ENCODE measurements at places on chromosomes 16 and 17.

GRCh38 chr16:66516509-66516807 is 33.5 kb downstream of the TK2 start:
- DNase-seq: no peak

DNA sequence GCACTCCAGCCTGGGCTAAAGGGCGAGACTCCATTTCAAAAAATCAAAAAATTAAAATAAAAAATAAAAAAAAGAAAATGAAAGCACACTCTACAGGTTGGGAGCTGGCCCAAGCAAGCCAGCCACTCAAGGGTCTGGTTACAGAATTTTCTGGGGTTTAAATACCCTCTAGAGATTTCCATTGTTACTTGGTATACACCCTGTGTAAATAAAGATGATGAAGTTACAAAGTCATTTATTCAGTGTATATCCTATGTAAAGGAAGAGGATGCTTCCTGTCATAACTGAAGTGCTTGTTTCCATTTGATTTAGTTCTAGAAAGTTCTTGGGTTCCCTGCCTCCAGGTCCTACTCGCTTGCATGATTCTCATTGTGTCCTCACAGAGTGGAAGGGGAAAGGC is 79.9 kb upstream of the C17orf78 start:
- DNase-seq: no peak

DNA sequence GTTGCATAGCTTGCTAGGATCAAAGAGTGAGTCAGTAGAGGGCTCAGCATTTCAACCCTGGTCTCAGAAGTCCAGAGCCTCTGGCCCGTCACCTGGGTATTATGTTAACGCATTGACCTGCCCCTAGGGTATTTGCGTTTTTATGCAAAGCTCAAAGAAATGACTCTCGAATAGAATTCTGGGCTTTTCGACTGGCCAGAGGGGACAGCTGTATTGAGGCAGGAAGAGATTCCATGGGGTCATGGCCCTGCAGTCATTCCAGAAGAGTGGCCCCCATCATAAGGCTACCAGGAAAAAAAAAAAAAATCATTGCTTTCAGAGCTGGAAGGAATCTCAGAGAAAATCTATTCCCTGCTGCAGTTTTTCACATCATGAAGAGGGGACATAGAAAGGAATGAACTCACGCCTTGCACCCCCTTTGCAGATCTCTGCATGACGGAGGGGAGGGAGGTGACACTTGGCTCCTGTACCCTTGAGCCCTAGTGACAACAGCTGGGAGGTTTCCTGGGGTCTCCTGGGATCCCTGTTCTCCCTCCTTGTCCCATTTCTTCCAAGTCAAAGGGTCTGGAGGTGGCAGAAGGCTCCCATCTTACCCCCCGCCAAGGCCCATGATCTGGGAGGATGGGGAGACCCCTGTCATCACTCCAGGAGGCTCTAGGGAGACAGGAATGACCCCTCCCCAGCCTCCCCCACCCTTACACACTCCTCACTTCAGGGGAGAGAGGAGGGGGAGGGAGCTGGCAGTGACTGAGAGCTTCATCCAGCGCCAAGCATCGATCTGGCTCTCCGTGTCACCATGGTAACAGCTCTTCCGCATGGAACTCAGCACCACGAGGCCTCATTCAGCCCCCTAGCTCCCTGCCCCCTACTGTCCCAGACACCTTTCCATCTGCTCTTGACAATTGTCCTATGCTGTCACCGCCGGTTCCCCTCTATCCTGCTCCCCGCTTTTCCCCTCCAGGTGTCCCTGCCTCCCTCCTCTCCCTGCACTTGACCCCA is 35.8 kb downstream of the GP2 start:
- no peak for DNase-seq

DNA sequence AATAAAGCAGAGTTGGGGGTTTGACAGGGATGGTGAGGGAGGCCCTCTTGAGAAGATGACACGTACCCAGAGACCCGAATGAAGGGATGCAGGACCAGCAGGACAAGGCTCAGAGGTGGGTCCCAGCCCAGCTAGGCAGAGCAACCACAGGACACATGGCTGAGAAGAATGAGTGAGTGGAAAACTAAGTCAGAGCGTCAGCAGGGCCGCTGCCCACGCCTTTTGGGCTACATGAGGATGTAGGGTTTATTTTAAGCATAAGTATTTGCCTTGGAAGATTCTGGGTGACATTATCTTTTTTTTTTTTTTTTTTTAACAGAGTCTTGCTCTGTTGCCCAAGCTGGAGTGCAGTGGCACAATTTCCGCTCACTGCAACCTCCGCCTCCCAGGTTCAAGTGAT is 176.0 kb downstream of the TMEM132E start:
- DNase-seq: no peak

- DNase-seq: no peak
Measured at GRCh38 chr17:42438600-42439567, 15.8 kb upstream of the CAVIN1 start.

DNA sequence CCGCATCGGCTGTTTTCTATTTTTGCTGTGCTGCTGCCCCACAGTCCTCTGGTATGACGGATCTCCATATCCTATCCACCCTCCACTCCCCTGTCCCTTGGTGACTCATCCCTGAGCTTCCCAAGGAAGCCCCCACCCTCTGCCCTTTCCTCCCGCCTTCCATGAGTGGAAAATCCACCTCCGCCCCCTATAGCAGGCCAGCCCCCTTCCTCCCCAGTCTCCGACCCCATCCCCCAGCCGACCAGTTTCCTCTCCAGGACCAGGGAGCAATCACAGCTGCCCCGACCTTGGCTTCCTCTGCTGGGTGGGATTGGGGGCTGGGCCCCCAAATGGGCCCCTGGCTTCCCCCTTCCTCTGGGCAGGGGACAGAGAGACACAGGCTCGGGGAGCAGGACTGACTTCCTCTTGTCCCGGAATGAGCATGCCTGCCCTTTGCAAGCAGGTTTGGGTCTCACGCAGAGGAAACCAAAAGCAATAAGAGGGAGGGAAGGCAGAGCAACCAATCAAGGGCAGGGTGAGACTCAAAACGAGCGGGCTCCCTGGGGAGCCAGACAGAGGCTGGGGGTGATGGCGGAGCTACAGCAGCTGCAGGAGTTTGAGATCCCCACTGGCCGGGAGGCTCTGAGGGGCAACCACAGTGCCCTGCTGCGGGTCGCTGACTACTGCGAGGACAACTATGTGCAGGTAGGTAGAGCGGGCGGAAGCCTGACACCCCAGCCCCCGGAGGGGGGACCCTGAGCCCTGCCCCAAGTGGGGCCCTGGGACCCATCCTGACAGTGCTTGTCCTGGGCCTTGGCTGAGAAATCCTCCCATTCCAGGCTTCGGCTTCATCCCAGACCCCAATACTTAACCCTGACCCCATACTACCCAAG is at the start of the genes ABI3 and GNGT2:
TSS of gene ABI3 (plus strand) at position 550 of the 872 bp plus-strand sequence. CDS start at position 568, 18 bp downstream.
TSS of gene GNGT2 (minus strand) at position 417 of the 872 bp plus-strand sequence. CDS start 3,152 bp downstream, outside the sequence.
- DNase-seq: no peak

- DNase-seq: no peak
Measured at GRCh38 chr17:67606471-67606870, 111.3 kb upstream of the NOL11 start.

- DNase-seq: peak; percentile 98
Measured at GRCh38 chr17:63848834-63849689, 6.6 kb upstream of the SMARCD2 start.

DNA sequence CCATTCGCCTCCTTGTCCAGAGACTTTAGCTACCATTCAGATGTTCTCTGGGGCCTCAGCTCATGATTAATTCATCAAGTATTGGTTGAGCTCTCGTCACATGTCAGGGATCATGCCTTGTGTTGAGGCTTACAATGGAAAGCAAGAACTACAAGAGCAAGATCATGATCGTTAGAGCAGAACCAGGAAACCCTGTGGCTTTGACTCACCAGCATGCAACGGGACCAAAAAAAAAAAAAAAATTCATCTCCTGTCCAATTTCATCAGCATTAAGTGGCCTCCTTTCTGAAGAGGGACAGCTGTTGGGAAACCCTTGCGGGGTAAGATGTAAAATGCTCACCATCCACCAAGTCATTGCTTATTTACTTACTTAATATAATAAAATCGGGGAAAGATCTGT is 12.1 kb upstream of the USP10 start:
- no peak for DNase-seq

DNA sequence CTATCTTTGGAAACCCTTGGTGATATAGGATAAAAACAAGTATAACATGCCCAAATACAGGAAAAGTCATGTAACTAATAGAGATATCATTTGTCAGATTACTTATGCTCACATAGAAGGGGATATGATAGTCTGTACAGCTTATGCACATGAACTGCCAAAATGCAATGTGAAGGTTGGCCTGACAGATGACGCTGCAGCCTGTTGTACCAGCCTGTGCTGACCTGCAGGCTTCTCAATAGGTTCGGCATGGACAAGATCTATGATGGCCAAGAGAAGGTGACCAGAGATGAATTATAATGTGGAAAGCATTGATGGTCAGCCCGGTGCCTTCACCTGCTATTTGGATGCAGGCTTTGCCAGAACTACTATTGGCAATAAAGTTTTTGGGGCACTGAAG is 12.7 kb downstream of the WFIKKN2 start:
- DNase-seq: no peak

DNA sequence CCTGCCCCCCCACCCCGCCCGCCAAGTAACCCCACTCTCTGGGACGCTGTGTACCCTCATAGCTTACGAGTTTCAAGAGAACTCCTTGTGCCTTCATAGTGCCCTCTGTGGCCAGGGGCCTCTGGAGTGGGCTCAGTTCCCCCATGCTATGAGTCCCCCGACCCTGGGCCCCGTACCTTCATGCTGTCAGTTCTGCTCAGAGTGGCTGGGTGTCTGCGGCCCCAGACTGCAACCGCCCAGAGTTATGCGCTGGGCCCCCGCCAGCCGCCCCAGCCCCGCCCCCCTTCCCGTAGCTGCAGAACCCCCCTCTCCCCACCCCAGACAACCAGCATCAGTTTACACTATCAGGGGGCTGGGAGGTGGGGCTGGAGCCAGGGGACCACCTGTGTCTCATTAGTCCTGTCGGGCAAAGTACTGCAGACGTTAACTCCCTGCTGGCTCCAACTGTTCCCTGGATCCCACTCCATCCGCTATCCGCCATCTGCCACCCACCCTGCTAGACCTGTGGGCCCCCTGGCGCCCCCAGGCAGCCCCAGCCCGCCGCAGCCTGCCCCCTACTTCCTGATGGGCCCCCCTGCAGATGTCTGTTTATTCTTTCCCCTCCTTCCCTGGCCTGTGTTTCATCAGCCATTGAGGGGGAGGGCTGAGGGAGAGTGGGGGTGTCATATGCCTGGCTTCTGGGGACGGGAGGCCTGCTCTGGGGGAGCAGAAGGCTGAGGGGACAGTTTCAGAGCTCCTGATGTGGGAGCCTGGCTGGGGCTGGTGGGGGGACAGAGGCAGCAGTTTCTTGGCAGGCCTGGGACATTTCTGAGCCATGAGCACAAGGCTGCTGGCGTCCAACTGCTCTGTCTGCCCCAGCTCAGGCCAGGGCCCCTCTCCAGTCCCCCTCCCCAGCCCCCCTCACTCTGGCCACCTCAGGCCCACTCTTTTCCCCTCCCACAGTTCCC is at the start of gene MFAP4:
TSS of gene MFAP4 (minus strand) at position 217 of the 947 bp plus-strand sequence. CDS start at position 182, 35 bp downstream.
- DNase-seq: no peak

DNA sequence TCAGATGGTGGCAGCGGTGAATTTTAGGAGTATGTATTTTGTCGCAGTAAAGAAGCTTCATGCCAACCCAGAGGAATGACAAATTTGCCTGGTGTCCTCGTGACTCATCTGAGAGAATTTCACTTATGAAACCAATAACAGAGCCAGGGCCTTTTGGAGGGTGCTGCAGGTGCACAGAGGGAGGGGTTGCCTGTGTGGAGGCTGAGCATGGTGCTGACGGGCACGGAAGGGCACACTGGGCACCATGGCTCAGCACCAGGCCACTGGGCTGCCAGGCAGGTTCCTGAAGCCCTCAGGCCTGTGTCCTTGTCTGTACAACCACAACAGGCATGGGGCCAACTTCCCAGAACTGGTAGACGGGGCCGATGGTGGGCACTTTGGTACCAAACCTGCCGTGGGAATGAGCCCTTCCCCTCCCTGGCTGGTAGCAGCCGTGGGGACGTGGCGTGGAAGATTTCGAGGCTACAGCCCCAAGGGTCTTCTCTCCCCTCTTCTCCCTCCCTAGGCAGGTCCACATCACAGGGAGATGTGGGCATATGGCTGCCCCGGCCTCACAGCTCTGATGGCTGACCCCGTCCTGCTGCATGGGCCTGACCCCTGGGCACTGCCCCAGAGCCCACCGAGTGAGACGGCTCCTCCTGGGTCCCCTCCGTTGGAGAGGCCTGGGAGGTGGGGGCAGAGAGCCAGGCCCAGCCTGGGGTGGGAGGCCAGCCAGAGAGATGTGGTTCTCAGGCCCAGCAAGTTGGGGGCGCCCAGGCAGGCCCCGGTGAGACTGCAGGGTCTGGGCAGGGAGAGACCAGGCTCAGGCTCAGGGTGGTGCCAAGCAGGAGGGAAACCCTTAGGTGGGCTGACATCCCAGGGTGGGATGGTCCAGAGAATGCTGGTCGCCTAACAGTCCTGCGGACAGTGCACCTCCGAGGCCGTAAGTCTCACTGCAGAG is 30.2 kb upstream of the ZNF469 start:
- DNase-seq: no peak

DNA sequence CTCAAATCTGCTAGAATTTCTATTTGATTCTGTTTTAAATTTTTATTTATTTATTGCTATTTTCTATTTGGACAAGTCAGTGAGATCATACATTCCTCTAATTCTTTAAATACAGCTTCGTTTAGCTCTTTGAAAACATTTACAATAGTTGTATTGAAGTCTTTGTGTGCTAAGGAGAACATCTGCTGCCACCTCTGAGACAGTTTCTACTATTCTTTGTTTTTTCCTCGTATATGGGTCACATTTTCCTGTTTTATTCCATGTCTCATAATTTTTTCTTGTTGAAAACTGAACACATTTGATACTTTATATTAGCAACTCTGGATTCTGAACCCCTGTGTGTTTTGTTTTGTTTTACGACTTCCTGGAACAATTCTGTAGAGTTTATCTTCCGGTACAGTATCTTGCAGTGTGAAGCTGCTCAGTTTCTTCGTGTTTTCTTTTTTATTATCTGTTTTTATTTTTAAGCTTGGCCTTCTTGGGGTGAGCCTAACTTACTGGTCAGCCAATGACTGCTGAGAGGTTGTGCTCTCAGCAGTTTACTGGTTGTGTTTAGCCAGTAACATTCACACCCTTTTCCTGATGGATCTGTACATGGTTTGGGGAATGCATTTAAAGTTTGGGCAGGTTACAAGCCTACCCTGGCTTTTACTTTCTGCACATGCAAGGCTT is 99.0 kb downstream of the CA4 start:
- DNase-seq: no peak

- DNase-seq: peak; percentile 74
Measured at GRCh38 chr16:23729503-23730424, 16.7 kb upstream of the ERN2 start.

- no peak for DNase-seq
Measured at GRCh38 chr17:43367737-43368242, 31.0 kb upstream of the ARL4D start.

GRCh38 chr17:50070908-50071680 is 15.2 kb downstream of the ITGA3 start:
- no peak for DNase-seq

GRCh38 chr17:67801626-67802175 is 23.6 kb upstream of the BPTF start:
- peak; percentile 51 for DNase-seq

DNA sequence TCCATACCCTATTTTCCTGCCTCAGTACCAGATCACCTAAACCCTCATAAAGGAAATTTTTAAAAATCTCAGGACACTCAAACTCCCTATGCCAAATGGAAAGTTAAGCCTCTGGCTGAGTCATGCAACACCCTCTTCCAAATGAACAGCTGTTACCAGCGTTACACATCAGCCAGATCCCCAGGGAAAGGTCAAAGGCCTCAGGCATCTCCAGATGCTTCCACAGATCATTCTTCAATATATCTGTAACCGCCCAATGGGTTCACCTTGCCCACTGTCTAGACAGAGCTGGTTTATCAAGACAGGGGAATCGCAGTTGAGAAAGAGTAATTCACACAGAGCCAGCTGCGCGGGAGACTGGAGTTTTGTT is 29.1 kb upstream of the SHCBP1 start:
- no peak for DNase-seq

GRCh38 chr17:354651-355556 is 2.3 kb upstream of the RPH3AL start:
- DNase-seq: no peak
